ENCODE measurements at places on chromosomes 11 and 22. TPM values are rescaled to one million over a fixed set of nuclear protein-coding genes. Genes with fewer than 3 reads are reported as not detected.

DNA sequence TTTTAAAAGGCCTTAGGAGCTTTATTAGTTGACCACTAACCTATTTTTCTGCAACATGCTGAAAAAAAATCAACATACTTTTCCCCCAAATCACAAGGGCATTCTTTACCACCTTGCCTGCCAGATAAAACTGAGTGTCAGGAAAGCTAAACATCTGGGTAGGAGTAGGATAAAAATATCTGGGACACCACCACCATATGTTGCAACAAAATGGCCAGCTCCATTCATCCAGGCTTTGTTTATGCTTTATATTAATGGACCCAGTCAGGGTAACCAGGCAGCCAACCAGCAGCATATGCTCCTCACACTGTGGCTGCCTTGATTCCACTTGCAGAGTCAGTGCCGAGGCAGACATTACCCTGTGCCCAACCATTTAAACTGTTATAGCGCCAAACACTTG, 1024.5 kb downstream of the LRRC4C start:
- peak; percentile 89 for DNase-seq

DNA sequence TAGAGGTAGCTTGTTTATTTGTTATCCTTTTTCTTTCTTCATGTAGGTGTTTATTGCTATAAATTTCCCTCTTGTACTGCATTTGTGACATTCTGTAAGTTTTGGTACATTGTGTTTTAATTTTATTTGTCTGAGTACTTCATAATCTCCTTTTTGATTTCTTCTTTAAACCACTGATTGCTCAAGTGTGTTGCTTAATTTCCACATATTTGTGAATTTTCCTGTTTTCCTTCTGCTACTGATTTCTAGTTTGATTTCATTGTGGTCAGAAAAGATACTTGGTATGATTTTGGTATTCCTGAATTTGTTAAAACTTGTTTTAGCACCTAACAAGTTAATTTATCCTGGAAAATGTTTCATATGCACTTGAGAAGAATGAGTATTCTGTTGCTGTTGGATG, 15.1 kb downstream of the OR10V1 start:
- DNase-seq: no peak

DNA sequence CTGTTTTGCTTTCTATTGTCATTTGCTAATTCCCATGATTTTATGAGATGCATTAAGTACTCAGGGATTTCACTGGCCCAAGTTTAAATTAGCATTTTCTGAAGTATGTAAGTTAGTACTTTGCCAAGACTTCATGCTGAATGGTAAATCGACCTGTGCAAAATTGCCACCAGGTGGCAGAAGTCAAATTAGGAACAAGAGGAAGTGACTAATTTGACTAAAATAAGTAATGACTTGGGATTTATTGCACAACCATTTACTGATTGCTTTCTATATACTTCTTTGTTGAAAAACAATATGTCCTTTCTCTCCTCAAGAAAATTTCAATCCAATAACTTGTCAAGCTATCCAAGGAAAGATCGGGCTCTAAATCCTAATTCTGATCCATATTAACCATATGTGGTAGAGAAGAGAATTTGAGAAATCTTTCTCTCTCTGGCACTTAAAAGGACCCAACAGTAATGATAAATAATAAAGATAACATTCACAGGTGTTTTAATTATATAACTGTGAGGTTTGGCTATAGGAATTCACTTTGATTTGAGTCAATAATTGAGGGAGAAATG, 253.7 kb upstream of the CHORDC1 start:
- DNase-seq: peak; percentile 11

GRCh38 chr11:44333271-44334218, 23.6 kb upstream of the ALX4 start:
- DNase-seq: no peak

- DNase-seq: no peak
These were observed 21.1 kb downstream of the MED15 start for GRCh38 chr22:20528405-20528978.

DNA sequence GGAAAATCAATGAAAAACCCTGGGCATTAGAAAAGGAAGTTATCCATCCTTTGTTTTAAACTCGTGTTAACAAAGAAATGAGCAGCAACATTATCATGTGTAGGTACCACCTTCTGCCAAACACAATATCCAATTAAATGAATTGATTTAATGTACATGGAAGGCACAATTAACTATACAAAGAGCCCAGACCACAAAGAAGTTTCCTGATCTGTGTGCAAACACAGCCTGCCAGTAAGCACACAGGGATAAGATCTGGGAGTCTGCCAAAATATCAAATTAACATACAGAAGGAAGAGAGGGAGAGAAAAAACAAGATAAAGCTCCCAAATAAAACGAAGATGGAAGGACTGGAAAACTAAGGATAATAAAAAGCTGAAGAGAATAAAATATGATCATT, 54.1 kb upstream of the SLC25A1 start:
- DNase-seq: peak; percentile 25

GRCh38 chr22:49863931-49864330, 10.3 kb downstream of the ZBED4 start:
- no peak for DNase-seq

GRCh38 chr11:1302461-1303125, 6.8 kb downstream of the TOLLIP start:
- DNase-seq: peak; percentile 19

DNA sequence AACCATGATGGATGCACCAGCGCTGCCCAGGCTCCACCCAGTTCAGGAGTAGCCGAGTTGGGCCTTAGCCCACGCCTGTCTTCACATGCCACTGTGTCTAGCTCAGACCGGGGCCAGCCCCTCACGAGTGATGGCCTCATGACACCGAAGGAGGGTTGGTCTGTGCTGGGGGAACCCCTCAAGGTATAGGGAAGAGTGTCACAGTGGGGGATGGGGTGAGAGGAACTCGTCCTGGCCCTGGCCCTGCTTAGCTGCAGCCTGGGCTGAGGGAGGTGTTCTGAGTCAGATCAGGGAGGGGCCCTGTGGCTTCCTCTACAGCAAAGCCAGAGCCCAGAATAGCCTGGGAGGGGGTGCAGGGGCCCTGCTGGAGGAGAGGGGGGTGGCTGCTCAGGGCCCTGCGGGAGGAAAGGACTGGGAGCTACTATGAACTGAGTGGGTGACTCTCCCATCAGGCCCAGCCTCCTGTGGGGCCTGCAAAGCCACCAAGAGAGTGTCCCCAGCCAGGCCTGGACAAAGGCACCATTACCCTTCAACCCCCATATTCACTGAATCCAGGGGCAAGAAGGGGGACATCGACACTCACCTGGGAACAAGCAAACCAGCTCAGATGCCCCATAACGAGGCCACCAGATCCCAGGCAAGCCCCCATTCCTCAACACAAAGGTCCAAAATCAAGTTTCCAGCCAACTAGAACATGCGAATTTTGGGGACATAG, 41.2 kb downstream of the IGLL5 start:
- no peak for DNase-seq

DNA sequence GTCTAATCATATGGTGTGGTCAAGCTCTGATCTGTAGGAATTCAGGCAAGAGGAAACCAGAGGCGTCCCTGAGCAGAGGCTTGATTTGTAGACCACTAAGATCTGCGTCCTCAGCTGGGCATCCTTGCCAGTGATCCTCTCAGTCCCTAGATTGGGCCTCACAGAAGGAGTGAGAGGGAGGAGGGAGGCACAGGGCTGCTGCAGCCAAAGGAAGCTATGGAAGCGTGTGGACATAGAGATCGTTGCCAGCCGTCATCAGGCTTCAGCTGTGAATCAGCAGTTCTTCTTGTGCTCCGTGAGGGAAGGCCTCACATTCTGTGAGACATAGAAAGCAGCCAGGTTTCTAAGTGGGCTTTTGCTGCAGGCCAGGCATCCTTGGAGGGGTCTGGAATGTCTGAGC, 254.6 kb upstream of the KIRREL3 start:
- DNase-seq: peak; percentile 46

- DNase-seq: peak; percentile 7
These were observed 38.8 kb upstream of the PHF21A start for GRCh38 chr11:46160100-46160499.

- DNase-seq: no peak
These were observed 400.9 kb downstream of the BRD1 start for GRCh38 chr22:49426618-49427266.

GRCh38 chr11:63931045-63931444, 7.8 kb upstream of the NAA40 start:
- no peak for DNase-seq

GRCh38 chr11:122375687-122376399, 259.8 kb upstream of the BLID start:
- DNase-seq: no peak

DNA sequence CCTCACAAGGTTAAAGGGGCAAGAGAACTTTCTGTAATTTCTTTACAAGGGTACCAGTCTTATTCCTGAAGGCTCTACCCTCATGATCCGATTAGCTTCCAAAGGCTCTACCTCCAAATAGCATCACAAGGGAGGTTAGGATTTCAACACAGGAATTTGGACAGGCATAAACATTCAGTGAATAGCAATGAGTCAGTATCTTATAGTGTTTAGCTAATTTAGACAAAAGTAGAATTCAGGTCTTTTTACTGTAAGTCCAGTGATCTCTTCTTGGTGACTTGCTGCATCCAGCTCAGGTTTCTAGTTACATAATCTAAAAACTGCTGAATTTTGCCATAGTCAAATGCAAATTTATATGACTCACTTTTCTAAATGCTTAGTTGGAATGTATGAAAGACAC, 1995.6 kb upstream of the RAG2 start:
- no peak for DNase-seq

- no peak for DNase-seq
These were observed 25.1 kb downstream of the OR2AG2 start for GRCh38 chr11:6746626-6747025.

- no peak for DNase-seq
These were observed 62.1 kb downstream of the LRP5 start for GRCh38 chr11:68374531-68374930.

- DNase-seq: no peak
These were observed 6.4 kb upstream of the CEP295 start for GRCh38 chr11:93655047-93655446.

DNA sequence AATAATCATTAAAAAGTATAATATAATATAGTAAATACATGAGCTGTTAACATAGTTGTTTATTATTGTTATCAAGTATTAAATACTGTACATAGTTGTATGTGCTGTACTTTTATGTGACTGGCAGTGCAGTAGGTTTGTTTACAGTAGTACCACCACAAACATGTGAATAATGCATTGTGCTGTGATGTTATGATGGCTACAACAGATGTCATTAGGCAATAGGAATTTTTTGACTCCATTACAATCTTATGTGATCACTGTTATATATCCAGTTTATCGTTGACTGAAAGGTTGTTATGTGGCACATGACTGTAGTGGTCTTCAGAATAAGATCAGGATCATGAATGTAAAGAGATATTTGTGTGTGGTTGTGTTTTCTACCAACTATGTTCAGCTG, 577.8 kb downstream of the JRKL start:
- DNase-seq: no peak

DNA sequence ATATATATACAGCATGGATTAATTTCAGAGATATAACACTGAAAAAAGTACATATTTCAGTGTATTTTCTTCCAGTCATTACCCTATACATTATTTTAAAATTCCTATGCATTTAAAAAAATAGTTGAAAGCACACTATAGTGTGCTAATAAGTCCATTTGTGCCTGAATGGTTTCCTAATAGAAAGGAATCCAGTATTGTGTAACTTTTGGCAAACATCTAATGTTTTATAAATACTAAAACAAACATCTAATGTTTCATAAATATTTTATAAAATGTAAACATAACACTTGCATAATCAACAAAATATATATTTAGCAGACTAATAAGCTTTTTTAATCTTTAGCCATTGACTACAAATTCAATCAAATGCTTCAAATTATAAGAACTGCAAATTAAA, 126.6 kb upstream of the FIBIN start:
- DNase-seq: peak; percentile 77

DNA sequence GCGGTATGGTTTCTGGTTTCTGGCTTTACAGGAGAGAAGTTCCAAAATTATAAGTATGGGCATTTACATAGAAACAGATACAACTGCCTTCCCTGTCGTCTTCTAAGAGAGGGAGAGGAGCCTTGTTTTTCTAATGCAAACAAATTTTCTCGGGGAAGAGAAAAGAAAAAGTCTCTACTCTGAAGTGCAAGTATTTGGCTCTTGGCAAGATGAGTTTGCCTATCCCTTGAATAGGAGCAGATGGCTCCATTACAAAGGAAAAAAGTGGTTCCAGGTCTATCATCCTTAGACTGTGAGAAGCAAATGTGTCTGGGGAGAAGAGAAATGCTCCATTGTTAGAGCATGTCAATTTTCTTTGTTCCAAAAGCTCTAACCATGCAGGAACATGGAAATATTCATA, 455.6 kb downstream of the BUD13 start:
- DNase-seq: no peak

DNA sequence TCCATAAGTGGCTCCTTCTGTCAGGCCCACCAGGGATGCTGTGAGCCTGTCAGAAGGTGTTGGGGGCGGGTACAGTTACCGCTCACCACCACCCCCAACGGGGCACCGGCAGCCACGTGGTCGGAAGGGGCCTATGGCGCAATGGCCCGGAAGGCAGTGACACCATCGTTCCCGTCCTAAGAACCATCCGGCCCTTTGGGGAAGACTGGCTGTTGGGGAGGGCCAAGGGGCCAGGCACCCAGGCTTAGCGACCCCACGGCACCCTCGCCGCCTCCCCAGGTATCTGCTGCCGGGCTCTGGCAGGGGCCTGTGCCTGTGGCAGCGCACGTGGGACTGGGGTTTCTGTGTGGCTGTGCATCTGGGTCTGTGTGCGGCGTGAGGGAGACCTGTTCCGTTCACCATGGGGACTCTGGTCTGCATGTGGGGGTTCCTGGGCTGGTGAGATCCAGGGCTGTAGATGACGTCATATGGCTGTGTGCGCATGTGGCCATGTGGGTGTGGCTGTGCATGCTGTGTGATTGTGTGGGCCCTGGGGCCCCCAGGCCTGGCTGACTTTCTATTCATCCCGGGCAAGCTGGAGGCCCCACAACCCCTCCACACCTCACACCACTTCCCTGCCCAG, 717 bp downstream of the OSM start:
- no peak for DNase-seq

- DNase-seq: no peak
These were observed 14.8 kb upstream of the MRGPRF start for GRCh38 chr11:69027704-69028372.

- DNase-seq: peak; percentile 73
These were observed 16.3 kb upstream of the TMEM41B start for GRCh38 chr11:9330387-9331384.

Gene GPHA2
- polyA plus RNA-seq: not detected

Gene JRKL
- polyA plus RNA-seq: 5.1 TPM

Gene GRAP2
- 5.5 TPM for polyA plus RNA-seq

Gene USP2
- polyA plus RNA-seq: 1.7 TPM

Gene CLMP
- 10.8 TPM for polyA plus RNA-seq

Gene NXPE1
- polyA plus RNA-seq: not detected

Gene MRPL17
- 48.6 TPM for polyA plus RNA-seq

Gene TMA7B
- 0.35 TPM for polyA plus RNA-seq

Gene GDPD4
- polyA plus RNA-seq: not detected

Gene ANO1
- 1.2 TPM for polyA plus RNA-seq

Gene IL17RA
- 33.7 TPM for polyA plus RNA-seq
